Right cardiac atrium (tissue), 5 donors: ENCODE measurements at places on chromosomes 7 and 10. TPM values are rescaled to one million over a fixed set of nuclear protein-coding genes. Genes with fewer than 3 reads are reported as not detected.

GRCh38 chr10:108250936-108251620 is 1086.6 kb upstream of the SORCS1 start:
- no peak for DNase-seq

Gene SH2D4B
- total RNA-seq, result not detected

GRCh38 chr7:50618281-50618680 is 53.1 kb upstream of the DDC start:
- DNase-seq, result no peak

Gene LFNG
- total RNA-seq, result 3.6 TPM

Gene MAP3K8
- 17.2 TPM for total RNA-seq

Gene CRPPA
- total RNA-seq, result 10.1 TPM

GRCh38 chr7:25541094-25541821 is 313.0 kb upstream of the NPVF start:
- no peak for DNase-seq

GRCh38 chr10:109931163-109931562 is 7.9 kb upstream of the XPNPEP1 start:
- peak; percentile 48 for DNase-seq

DNA sequence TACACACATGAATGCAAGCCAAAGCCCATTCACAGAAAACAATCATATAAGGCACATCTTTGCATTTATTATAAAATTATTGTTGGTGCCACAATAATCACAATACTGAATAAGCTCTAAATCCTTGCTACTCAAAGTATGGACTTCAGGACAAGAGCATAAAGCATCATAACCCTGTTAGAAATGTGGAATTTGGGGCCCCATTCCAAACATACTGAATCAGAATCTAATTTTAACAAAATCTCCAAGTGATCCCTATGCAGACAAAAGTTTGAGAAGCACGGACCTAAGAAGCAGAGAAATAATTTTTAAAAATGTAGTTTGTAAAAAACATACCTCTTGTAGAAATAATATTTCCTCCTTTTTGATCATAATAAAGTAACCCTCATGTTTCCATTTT is 199.2 kb downstream of the IMMP2L start:
- no peak for DNase-seq

DNA sequence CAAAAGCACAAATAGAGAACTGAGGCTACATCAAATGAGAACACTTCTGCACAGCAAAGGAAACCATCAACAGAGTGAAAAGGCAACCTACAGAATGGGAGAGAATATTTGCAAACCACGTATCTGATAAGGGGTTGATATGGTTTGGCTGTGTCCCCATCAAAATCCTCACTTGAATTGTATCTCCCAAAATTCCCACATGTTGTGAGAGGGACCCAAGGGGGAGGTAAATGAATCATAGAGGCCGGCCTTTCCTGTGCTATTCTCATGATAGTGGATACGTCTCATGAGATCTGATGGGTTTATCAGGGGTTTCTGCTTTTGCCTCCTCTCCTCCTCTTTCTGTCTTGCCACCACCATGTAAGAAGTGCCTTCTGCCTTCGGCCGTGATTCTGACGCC is 120.6 kb upstream of the FRMD4A start:
- DNase-seq, result no peak

DNA sequence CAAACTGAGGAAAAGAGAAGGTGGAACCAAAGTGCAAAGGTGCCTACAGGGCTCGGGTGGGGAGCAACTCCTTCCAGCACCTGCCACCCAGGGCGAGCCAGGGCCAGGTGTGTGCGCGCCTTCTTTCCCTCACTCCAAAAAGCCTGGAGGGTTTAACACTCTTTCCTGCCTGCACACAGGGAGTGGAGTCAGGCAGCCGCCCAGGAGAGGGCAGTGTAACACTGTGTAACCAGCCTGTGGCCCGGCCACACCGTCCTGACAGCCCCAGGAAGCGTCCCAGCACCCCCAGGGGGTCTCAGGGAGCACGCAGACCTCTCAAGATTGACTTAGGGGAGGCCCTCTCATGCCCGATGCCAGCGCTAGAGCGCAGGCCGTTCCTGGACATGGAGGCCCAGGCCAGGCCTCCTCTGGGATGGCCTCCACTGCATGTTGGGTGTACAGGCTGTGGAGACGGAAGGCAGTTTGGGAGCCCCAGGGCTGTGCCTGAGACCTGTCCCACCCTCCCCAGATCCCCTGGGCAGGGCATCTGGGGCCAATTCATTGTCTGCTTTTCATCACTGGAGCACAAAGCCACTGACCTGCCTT is 13.4 kb downstream of the BRI3 start:
- peak; percentile 78 for DNase-seq

Gene ATE1
- 55.8 TPM for total RNA-seq

Gene PRSS37
- not detected for total RNA-seq

GRCh38 chr10:34713875-34714274 is 101.2 kb downstream of the PARD3 start:
- DNase-seq, result no peak

- no peak for DNase-seq
Observed at GRCh38 chr10:35523670-35524225, 81.4 kb upstream of the GJD4 start.

DNA sequence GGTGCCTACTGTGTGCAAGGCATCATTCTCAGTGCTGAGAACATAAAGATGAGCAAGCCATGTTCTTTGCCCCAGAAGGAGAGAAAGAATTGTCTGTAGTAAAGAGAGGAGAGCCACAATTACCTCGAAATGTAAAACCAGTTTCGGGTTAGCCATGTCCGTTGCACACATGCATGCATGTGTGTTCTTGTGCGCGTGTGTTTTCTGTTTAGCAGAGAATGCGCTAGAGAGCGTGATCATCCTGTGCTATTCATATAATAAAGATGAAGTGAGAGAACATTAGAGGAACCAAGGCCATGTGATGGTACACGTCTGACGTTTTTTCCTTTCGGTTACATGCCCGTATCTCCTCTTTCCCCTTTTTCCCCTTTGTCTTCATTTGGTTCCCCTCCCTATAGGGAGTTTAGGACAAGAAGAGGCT is 158.2 kb downstream of the CELF2 start:
- no peak for DNase-seq

- DNase-seq, result no peak
Observed at GRCh38 chr7:136069840-136070529, 92.8 kb upstream of the MTPN start.

Gene ADAM22
- 5.6 TPM for total RNA-seq

- no peak for DNase-seq
Observed at GRCh38 chr10:129093641-129094040, 373.4 kb upstream of the MGMT start.

- no peak for DNase-seq
Observed at GRCh38 chr10:108097258-108097657, 932.8 kb upstream of the SORCS1 start.

DNA sequence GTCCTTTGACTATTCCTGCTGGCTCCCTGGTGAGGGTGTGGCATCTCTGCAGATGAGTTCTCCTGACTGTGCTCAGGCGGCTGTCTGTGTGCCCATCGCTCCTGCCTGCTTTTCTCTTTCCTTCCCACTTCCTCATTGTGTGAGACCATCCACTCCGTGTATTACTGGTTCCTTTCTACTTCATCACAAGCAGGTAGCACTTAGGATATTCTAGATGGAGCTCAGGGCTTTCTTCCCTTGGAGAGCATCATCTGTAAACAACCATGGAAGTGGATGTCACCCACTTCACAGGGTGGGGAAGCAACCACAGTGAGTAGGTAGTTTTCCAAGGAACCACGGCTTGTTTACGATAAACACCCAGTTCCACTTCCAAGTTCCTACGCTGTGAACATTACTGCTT is 15.7 kb downstream of the DNAJB6 start:
- DNase-seq, result no peak

Gene PFKFB3
- 10.5 TPM for total RNA-seq

Gene DOCK1
- 22.1 TPM for total RNA-seq

DNA sequence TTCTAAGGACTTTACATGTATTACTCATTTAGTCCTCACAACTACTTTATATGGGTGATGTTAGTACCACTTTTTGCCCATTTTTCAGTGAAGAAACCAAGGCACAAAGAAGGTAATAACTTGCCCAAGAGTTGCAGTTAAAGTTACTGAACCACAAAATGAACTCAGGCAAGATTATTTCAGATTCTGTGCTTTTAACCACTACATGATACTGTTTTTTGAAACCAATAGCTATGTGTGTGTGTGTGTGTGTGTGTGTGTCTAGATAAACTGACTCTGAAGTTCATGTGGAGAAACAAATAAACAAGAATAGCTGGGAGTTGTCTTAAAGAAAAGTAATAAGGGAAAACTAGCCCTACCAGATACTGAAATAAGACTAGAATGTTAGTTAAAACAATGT is 60.8 kb upstream of the OIT3 start:
- DNase-seq, result no peak

Gene ODAD2
- total RNA-seq, result 0.11 TPM

DNA sequence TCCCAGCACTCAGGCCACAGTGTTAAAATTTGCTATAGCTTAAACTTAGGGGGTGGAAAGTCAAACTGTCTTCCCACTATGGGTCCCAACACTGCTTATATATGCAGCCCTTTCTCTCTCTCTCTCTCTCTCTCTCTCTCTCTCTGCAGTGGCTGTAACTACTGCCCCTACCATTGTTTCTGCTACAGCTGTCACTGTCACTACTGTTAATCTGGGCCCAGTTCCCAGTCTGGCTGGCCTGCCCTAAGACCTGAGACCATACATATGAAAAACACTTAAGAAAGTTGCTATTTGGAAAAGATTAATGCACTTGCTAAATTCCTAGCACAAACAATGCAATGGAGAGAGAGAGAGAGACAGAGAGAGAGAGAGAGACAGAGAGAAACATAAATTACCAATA is 78.6 kb downstream of the THSD7A start:
- DNase-seq, result peak; percentile 2

DNA sequence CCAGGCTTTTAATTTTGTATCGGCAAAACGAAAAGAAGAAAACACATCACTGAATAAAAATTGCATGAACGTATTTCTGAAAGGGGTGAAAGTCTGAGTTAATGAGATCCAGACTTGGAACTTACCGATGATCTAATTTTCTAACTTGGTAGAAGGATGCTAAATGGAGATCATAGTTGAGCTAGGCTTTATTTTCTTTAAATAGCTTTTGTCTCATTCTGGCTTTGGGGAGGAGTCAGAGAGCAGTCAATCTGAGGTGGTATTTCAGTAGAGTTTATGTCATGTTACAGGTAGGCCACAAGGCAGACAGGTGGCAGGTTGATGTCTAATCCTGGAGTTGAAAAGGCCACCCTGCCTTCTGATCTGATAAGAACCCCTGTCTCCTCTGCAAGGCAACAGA is 161.9 kb downstream of the KIAA1217 start:
- DNase-seq, result no peak

- no peak for DNase-seq
Observed at GRCh38 chr10:82234173-82234572, 359.2 kb downstream of the NRG3 start.
